Mesendoderm (in vitro differentiated cells): ENCODE measurements at places on chromosomes 12 and 14.
A peak's percentile ranks its signal among the peaks of the same experiment; 100 is the strongest.

- no peak for DNase-seq
Measured at GRCh38 chr14:80771201-80771600, 170.3 kb downstream of the CEP128 start.

- DNase-seq = no peak
Measured at GRCh38 chr12:96121271-96121711, 72.9 kb upstream of the ELK3 start.

GRCh38 chr14:73833530-73834260, 17.9 kb upstream of the PTGR2 start:
- peak; percentile 85 for DNase-seq

DNA sequence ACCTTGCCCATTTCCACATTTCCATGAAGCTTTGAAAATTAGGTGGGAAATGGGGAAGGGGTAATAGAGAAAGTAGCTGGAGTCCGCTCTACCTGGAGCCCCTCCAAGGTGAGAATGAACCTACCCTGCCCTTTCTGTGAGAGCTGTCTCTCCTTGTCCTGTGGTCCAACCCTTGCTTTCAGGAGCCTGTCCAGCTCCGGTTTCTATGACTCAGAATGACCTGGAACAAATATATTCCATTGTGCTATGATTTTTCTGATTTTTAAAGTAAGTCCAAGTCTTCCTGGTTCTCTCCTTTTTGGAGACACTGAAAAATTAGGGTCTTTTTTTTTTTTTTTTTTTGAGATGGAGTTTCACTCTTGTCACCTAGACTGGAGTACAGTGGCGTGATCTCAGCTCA, 89.1 kb upstream of the VASH1 start:
- no peak for DNase-seq

- peak; percentile 67 for DNase-seq
Measured at GRCh38 chr14:38254571-38255407, 1.1 kb downstream of the CLEC14A start.

- DNase-seq = no peak
Measured at GRCh38 chr12:27428466-27428865, 18.1 kb upstream of the SMCO2 start.

DNA sequence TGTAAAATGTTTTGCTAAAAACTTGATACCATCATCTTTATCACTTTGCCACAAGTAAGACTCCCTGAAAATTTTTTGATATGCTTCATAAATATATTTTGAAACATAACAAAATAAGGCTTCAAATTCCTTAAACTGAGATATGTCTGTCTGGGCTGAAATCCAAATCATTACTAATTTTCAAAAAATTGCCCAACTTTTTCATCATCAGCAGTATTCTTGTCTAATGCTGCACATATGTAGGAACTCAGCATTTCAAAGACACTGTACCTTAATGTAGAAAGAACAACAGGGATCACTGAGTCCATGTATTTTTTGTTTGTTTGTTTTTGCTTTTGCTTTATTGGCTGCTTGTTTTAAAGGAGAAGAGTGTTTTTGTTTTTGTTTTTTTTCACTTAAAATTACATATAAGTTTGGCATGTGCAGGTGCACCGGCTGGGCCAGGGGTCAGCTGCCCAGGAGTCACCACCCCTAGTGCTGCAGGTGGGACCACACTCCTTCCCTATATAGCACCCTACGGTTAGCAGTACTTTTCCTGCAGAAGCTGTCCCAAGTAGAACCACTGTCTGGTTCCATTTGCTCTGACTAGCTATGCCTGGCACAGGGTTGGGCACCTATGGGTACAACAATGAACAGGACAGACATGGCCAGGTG, 231.2 kb downstream of the PIK3C2G start:
- DNase-seq = no peak

GRCh38 chr14:69152181-69152901, 578 bp downstream of the DCAF5 start:
- peak; percentile 85 for DNase-seq

DNA sequence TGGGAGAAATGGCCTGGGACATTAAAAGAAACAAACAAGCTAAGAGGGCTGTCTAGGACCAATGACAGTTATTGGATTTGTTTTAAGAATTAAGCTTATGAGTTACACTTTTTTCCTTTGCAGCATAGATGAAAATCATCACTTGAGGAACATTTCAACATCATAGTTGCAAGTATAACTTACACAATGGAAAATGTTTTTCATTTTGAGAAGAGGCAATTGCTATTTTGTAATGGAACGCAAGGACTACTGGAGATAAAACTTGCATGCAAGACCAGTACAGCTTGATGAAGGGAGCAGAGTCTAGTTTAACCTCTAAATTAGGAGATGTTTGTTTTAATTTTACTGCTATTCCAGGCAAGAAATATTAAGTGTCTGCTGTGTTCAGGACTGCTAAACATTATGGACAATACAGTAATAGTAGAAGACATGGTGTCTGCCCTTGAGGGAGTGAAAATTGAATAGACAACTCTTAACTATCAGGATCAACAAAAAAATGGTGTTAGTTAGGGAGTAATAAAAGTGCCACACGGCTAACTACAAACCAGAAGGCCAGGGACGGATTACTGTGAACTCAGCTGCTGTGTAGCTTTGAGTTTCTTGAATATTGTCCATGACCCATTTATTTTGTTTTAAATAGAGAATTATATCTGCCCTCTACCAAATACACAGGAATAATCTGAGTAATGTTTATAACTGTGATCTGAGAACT, 374.5 kb downstream of the RAD51B start:
- DNase-seq = no peak
